ENCODE measurements at places on chromosomes 12 and 14.

GRCh38 chr12:40262657-40263056 is 37.9 kb downstream of the LRRK2 start:
- no peak for DNase-seq

DNA sequence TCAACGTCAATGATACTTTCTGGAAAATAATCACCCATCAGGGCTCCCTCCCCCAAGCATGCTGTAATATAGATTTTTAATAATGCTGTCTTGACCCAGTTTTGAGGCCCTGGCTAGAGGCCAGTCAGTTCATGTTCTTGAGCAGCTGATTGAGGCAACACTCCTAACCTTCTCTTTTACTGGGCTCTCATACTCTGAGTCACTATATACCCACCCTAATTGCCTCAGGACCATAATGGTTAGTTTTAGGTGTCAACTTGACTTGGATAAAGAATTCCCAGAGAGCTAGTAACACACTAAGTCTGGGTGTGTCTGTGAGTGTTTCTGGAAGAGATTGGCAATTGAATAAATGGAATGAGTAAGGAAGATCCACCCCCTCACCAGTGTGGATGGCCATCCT is 527.0 kb upstream of the ATP2B1 start:
- DNase-seq, result peak; percentile 27

- no peak for DNase-seq
These were observed 1.9 kb downstream of the TDRD9 start for GRCh38 chr14:103930051-103930604.

DNA sequence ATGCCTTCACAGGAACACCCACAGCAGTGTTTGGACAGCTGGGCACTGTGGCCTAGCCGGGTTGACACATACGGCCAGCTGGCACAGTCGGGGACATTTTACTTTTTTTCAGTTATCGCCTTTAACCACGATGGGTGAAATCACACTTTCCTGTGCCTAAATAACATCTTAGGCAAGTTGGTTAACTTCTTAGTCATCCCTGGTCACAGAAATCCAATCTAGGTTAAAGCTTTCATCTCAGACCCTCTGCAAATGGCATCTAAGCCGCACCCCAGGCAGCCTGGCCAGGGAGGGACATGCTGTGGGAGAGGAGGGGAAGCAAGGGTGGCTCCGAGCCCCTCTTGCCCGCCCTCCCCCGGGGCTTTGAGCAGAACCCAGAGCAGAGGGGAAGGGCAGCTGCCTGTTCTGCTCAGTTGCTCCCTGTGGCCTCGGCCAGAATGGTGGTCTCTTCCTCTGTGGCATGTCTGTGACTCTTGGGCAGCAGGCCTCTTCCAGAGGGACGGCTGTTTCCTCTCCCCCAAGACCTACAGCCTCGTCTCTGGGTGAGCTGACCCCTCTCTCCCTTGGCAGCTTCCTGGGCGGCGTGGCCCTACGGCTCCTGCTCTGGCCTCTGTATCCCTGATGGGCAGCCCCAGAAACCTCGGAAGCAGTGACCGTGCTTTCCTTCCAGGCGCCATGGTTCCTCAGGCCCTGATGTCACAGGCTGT is 85.4 kb upstream of the DYNC1H1 start:
- DNase-seq, result no peak

- peak; percentile 75 for DNase-seq
These were observed 103.7 kb upstream of the PDE3A start for GRCh38 chr12:20264608-20265114.

DNA sequence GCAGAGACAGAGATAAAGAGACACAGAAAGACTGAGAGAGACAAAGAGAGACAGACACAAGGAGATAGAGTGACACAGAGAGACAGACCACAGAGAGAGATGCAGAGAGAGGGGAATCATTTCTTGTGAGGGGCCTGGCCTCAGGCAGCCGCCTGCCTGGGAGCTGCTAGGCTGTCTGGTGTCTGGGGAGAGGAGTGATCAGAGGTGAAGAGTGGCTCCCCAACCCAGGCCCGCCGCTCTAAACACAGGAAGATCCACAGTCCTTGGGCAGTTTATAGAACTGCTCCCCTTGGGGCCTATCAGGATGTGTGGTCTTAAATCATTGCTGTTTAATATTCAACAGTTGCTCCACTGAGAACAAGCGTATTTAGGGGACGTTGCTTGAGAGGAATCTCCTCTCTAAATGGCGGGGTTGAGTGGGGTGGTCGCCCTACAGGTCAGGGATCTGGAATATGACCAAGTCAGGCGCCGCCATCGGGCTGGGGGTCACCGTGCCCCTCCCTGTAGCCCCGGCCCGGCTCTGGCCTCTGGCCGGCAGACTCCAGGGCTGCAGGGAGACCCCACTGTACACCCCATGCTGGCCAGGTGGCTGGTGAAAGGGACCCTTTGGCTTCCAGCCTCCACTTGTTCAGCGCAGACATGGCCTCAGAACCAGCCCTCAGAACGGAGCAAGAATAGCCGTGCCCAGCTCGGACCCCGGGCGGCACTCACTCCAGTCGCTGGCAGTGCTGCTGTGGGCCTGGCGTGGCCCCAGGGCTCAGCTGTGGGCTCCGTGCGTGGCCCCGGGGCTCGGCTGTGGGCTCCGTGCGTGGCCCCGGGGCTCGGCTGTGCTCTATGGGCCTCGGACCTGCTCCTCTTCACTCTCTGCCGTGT is 89.4 kb downstream of the GALNT9 start:
- no peak for DNase-seq

GRCh38 chr12:112463478-112463877 is 44.7 kb downstream of the PTPN11 start:
- no peak for DNase-seq

DNA sequence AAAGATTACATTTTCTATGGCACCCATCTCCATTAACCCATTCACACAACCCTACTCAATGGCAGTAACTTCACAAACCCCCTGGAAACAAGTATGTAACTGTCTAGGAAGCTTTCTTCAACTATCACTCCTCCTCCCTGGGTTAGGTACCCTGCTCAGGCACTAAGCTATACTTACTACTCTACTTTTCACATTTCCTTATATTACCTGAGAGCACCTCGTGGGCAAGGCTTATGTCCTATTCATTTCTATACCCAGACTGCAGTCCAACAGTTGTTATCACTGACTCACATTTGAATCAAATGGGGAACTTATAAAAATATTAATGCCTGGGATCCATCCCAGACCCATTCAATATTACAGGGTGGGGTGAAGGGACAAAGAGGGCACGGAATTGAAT is 4.6 kb downstream of the PAWR start:
- no peak for DNase-seq

GRCh38 chr12:94203796-94204195 is 55.4 kb downstream of the PLXNC1 start:
- DNase-seq, result peak; percentile 14

DNA sequence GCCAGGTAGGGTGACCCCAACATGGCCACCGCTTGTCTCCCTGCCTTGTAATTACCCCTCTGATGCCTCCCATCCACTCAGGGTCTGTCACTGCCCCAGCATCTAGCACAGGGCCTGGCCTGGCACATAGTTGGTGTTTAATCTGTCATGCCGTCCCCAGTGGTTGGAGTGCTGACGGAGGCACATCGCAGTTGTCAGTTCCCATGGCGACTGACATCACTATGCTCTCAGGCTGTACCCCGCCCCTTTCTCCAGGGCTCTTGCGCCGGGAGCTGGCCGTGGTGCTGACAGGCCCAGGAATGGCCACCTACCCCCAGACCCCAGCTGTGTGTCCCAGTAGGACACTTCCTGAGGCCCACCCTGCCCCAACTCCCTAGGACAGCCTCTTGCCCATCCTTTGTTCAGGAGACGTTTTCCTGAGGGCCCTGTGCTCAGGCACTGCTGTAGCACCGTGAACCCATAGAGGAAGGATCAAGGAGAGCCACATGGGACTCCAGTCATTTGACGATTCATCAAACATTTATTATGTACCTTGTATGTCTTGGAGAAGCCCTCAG is 23.0 kb downstream of the FAM222A start:
- DNase-seq, result peak; percentile 35

GRCh38 chr12:78392918-78393317 is 471.7 kb upstream of the SYT1 start:
- DNase-seq, result peak; percentile 25

DNA sequence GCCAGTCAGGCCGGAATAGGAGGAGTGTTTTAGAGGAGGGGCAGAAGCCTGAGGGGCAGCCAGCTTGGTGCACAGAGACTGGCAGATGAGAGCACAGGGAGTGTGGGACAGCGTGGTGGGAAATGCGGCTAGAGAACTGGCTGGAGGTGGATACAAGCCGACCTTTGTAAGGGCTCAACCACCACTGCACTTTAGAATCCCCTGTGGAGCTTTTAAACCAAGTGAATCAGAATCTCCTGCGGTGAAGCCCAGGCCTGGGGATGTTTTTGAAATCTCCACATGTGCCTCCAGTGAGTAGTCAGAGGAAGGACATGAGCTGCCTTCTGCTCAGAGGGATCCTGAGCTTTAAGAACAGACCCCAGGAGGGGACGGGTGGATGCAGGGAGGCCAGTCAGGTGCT is 10.9 kb upstream of the PCED1B start:
- peak; percentile 24 for DNase-seq

DNA sequence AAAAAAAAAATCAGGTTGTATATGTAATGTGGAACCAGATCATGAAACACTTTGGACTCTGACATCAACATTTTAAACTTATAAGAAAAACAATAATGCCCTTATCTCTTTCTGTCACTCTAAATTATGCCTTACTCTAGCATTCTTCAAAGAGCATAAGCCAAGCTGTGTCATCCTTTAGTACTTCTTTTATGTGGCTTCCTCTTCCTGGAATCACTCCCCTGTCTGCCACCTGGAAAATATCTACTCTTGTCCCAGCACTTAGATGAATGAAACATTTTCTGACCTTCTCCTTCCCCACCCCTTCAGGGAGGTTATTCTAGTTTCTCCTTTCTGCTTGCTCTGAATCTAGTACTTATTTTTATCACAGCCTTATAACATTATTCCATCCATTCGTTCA is 101.2 kb downstream of the CNTN1 start:
- DNase-seq, result no peak

DNA sequence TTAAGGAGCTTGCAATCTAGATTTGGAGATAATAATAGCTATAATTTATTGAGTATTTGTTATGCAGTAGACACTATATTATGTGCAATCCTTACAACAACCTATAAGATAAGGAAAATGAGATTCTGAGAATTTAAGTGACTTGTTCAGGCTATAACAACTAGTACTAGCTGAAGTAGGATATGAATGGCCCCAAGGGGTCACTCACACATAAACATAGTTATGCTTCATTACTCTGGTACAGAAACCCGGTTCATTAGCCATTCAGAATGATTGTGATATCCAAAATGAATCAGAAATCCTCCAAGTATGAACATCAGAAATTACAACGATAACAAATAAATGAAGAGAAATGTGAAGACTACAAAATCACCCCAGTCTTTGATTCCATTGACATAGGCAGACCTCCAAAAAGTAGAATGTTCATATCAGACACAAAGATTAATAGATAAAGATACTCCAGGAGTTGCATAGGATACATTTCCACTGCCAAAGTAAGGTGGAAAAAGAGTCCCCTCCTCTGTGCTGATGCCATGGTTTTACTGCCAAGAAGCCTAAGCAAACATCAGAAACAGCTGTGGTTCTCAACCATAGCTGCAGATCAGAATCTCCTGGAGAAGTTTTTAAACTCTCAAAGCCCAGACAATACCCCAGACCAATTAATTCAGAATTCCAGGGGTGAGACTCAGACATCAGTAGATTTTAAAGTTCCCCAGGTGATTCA is 8.6 kb upstream of the NID2 start:
- no peak for DNase-seq

- DNase-seq, result no peak
These were observed 105.4 kb downstream of the SRGAP1 start for GRCh38 chr12:63949902-63950301.

- DNase-seq, result no peak
These were observed 200.2 kb downstream of the PHLDA1 start for GRCh38 chr12:75831402-75831801.

GRCh38 chr12:1216560-1216959 is 225.5 kb downstream of the ERC1 start:
- no peak for DNase-seq

- peak; percentile 45 for DNase-seq
These were observed 5.7 kb upstream of the SLC35F4 start for GRCh38 chr14:57871459-57872080.

DNA sequence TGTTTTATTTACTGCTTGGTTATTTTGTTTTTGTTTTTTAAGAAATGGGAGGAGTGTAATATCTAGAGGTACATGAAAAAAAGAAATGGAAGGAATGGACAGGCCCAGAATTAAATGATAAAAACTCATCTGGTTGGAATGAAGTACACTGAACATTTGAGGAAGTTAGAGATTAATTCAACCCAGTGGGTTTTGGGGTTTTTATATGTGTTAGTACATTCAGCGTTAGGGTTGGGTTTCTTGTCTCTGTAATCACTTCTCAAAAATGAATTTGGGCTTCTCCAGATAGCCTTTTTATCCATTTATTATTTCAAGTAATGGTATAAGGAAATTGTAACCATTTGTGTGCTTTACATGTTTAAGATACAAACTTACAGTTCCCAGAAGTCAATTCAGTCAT is 19.5 kb upstream of the NUP107 start:
- no peak for DNase-seq

GRCh38 chr12:795305-795704 is 42.9 kb downstream of the WNK1 start:
- DNase-seq, result no peak

DNA sequence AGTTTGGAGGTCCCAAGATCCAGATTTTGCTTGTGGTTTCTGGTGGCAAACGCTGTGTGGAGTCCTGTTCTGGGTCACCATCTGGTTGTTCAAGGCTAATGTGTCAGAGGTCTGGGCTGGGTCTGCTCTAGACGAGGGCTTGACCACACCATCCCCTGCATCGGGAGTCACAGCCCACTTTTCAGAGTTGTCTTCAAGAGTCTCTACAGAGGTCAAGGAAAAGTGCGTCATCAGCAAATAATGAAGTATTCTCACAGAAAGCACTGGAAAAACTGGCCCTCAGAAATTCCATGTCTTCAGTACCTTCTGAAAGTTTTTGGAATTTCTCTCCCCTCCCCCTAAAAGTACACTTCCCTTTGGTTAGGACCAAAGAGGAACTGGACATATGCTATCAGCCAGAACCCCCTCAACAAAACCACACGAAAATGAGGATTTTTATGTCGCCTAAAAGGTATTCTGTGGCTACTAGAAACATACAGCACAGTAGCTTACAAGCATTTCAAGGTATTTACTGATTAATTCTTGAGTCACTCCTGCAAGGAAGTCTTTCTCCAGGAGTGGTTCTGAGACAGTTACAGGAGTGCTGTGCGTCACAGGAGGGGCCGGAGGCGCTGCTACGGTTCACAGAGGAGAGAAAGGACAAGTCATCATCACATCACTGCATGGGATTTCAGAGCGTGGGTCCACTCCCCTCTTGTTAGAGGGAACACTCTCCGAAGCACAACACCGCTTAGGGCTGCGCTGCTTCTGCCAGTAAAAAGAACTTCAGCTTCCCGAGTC is 35.4 kb downstream of the RAD52 start:
- DNase-seq, result peak; percentile 87

GRCh38 chr12:51630986-51631385 is 40.0 kb downstream of the SCN8A start:
- no peak for DNase-seq

DNA sequence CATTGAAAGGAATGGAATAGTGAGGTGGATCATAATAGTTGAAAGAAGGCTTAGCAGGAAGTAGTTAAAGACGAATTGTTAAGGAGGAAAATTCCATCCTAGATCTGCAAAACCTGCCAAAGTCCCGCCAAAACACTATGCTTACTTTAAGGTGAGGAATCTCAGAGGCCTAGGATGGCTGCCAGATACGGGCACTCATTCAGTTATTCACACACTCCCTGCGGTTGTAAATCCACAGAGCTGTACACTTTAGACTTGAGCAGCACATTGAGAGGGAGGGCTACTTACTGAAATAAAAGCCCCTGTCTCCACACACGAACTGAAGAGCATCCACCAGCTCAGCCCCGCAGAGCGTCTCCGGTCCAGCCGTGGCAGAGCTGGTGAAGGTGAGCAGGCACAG is 5.0 kb downstream of the IGF1 start:
- DNase-seq, result no peak
